ENCODE measurements at places on chromosomes 6 and 20.

DNA sequence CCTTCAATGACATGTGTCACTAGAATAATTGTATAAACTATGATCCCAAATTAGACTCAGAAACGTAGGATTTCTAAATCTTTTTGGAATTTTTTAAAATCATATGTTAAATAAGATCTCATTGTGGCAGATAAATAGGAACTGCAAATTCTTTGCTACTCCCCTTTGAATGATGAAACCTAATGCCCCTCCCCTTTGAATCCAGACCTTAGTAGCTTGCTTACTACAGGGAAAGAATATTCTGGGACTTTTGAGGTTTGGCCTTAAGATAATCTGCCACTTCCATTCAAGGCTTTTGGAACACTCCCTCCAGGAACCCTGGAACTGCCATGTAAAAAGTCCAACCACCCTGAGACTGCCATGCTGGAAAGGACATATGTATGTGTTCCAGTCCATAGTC is 7.1 kb downstream of the TDP2 start:
- no peaks in the 10 kb centered on the region for H3K27me3 ChIP-seq
- no peak overlapping the region for H3K4me3 ChIP-seq
- no peak overlapping the region for H3K27ac ChIP-seq
- DNase-seq: no peak
- H3K4me1 ChIP-seq: no peaks in the 10 kb centered on the region

DNA sequence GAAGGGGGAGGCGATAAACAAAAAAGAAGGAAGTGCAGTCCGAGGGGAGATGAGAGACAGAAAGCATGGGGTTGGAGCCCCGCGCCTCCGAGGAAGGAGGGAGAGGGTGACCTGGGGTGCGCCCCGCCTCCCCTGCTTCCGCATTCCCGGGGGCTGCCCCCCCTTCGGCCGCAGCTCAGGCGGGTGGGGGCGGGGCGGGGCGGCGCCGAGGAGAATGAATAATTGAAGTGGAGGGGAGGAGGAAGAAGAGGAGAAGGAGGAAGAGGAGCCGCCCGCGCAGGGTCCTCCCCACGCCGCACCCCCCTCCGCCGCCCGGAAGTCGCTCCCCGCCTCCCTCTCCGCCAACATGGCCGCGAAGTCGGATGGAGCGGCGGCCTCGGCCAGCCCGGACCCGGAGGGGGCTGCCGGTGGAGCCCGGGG is at the start of gene XKR7:
TSS of gene XKR7 (plus strand) at position 322 of the 420 bp plus-strand sequence. CDS start at position 347, 25 bp downstream.
- no peak for DNase-seq
- peaks cover 4% of the 10 kb centered on the region for H3K27me3 ChIP-seq
- no peaks in the 10 kb centered on the region for H3K36me3 ChIP-seq

DNA sequence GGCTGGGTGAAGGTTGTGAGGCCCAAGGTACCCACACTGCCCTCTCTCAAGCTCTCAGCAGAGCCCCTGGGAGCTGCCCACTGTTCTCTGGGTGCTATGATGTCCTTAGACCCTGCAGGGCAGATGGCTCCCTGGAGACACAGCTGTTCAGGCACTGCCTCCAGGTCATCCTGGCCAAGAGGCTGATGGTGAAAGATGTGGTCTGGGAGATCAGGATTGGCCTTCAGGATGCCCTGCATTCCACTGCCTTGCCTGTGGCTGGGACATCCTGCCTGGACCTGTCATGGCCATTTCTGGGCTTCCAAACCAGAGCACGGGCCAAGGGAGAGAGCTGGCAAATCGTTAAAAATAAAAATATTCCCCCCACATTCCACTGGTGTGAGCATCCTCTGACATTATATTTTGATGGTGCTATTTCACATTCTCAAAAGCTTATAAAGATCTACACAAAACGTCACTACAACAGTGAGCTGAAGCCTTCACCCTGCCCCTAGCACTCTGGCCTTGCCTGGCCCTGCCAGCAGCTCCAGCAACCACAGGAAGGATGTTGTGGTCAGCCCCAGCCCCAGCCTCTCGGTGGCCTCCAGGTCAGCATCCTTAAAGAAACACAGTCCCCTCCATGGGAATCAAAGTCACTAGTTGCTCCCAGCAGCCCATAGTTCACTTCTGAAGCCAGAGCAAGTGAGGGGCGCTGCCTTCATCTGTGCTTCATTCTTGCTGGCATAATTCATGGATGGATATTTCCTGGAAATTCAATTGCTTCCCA is 13.5 kb upstream of the KCNK16 start:
- H3K4me3 ChIP-seq: no peak overlapping the region
- H3K4me1 ChIP-seq: peaks cover 33% of the 10 kb centered on the region
- no peaks in the 10 kb centered on the region for H3K36me3 ChIP-seq

DNA sequence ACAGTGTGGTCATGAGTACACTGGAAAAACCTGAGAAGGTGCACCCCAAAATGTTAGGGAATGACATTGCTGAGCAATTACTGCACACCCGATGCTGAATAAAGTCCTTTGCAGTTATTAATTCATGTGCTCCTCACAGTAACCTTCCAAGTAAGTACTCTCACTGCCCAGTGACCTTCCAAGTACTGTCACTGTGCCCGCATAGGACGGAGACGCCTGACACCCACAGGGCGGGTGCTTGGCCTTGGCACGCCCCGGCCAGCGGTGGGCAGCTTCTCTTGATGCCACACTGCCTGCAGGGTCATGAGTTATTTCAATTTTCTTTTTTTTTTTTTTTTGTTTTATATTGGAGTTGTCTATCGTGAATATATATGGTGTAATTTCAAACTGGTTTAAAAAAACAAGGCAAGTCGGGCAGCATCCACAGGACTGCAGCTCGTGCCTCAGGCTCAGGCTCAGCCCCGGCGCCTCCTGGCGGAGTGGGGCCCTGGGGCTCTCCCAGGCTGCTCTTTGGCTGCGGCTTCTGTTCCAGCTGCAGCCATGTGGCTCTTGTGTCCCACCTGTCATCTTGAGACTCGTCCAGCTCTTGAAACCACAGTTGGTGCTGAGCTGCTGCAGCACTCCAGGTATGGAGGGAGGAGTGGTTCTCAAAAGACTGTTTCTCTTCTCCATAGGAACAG is 27.0 kb downstream of the PNLDC1 start:
- no peaks in the 10 kb centered on the region for H3K36me3 ChIP-seq
- no peaks in the 10 kb centered on the region for H3K27me3 ChIP-seq
- no peak overlapping the region for H3K4me3 ChIP-seq
- no peak for DNase-seq
- H3K27ac ChIP-seq: no peak overlapping the region
- H3K4me1 ChIP-seq: peaks cover 7% of the 10 kb centered on the region
